Renal cortical epithelial cell (primary cell): ENCODE measurements at places on chromosomes 1 and 21. TPM values are rescaled to one million over a fixed set of nuclear protein-coding genes. Genes with fewer than 3 reads are reported as not detected.

Gene GBP4
- total RNA-seq: 0.55 and 1.7 TPM in 2 replicates

Gene HLX
- total RNA-seq: 0.35 and 2.0 TPM in 2 replicates

Gene LORICRIN
- total RNA-seq: not detected in 2 replicates

Gene PROK1
- not detected in 2 replicates for total RNA-seq

Gene RGS13
- not detected in 2 replicates for total RNA-seq

Gene CEP170
- total RNA-seq: 55.6 and 76.9 TPM in 2 replicates

Gene SIPA1L2
- total RNA-seq: 22.6 and 78.2 TPM in 2 replicates

GRCh38 chr1:167854184-167854583 is 59.8 kb downstream of the ADCY10 start:
- no peak for DNase-seq

DNA sequence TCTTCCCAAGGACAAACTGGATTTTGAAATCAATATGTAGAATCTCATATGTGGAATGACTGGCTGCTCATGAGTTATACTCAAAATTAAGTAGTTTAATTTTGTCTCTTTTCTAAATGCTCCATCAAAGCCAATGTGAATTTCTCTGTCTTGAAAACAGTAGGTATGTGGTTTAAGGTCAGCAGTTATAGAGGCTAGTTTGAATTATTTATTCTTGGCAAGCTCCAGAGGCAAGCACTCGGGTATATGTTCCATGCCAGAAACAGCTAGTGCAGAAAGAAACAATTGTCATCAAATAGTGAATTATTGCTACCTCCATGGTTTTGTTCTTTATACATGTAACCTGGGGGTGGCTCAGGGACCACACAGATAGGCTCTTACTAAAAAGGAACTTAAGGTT is 63.5 kb downstream of the LRIG2 start:
- no peak for DNase-seq

GRCh38 chr1:56970280-56970679 is 4.5 kb upstream of the C8B start:
- DNase-seq: no peak

DNA sequence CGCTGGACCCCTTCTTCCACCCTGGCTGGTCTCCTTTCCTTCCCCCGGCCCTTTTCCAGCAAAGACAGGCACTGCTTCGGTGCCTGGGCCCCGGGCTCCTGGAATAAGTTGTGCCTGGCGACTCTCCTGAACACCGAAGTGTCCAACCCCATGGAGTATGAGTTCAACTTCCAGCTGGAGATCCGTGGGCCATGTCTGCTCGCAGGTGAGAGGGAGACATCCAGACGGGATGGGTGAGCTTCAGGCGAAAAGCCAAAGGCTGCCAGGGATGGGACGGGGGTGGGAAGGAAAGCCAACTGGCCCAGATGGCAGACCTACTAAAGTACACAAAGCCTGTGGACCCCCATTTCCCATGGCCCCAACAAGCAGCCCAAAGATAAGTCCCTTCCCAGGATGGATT is 26.8 kb downstream of the VWA5B1 start:
- no peak for DNase-seq

DNA sequence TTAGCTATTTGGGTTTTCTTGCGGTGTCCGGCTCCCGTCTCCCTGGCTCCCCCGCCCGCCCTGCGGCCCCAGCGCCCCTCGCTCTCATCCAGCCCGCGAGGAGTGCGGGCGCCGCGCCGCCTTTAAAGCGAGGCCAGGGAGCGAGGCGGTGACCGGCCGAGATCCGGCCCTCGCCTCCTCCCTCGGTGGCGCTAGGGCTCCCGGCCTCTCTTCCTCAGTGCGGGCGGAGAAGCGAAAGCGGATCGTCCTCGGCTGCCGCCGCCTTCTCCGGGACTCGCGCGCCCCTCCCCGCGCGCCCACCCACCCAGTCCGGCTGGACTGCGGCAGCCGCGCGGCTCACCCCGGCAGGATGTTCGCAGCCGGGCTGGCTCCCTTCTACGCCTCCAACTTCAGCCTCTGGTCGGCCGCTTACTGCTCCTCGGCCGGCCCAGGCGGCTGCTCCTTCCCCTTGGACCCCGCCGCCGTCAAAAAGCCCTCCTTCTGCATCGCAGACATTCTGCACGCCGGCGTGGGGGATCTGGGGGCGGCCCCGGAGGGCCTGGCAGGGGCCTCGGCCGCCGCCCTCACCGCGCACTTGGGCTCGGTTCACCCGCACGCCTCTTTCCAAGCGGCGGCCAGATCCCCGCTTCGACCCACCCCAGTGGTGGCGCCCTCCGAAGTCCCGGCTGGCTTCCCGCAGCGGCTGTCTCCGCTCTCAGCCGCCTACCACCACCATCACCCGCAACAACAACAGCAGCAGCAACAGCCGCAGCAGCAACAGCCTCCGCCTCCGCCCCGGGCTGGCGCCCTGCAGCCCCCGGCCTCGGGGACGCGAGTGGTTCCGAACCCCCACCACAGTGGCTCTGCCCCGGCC is 492 bp downstream of the HLX start:
- no peak for DNase-seq

- peak; percentile 42 for DNase-seq
These were observed 9.3 kb upstream of the MARCKSL1 start for GRCh38 chr1:32345289-32345827.

DNA sequence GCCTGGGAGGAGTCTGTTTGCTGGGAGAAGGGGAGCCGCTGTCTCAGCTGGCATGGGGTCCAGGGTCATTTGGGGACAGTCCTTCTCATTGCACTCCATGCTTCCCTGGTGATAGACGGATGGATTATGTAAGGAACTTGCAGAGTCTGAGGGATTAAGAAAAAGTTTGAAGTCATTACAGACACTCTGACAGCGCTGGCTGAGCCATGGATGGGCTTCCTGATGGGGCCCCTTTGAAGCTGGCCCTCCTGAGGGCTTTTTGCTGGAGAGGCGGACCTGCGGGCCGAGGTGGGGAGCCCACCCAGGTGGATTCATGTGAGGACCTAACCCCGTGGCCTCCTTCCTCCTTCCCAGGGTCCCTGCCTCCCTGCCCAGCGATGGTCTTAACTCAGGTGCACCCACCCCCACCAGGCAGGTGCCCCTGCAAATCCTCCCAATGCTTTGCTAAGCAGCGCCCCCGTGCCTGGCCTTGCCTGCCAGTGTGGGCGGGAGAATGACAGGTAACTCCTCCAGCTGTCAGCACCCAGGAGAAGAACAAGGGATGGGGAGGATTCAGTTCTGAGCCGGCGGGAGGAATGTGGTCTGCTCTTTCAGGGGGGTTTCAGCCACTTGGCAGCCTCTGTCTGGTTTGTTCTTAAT is 24.2 kb upstream of the C1orf174 start:
- no peak for DNase-seq

GRCh38 chr1:150022357-150022756 is 11.8 kb upstream of the OTUD7B start:
- DNase-seq: peak; percentile 20

GRCh38 chr1:1072849-1073742 is 1.0 kb downstream of the RNF223 start:
- DNase-seq: no peak

DNA sequence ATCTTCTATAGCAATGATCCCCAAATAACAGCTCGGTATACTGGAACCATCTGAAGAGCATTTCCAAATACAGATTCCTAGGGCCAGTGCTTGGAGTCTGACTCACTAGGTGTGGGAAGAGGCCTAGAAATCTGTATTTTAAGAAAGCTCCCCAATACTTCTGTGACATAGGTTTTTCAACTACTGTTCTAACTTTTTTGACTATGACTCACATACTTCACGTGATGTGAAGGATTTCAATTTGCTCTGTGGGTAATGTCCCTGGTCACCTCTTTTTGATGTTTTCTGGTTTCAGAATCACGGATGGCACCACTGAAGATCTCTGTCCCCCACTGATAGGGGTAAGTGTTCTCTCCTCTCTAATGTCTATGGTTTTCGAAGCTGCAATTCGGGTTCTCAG is 11.0 kb downstream of the ORC1 start:
- DNase-seq: no peak

- peak; percentile 7 for DNase-seq
These were observed 50.7 kb downstream of the UMODL1 start for GRCh38 chr21:42121794-42122193.

GRCh38 chr1:9080705-9081291 is 11.4 kb upstream of the SLC2A5 start:
- peak; percentile 91 for DNase-seq

DNA sequence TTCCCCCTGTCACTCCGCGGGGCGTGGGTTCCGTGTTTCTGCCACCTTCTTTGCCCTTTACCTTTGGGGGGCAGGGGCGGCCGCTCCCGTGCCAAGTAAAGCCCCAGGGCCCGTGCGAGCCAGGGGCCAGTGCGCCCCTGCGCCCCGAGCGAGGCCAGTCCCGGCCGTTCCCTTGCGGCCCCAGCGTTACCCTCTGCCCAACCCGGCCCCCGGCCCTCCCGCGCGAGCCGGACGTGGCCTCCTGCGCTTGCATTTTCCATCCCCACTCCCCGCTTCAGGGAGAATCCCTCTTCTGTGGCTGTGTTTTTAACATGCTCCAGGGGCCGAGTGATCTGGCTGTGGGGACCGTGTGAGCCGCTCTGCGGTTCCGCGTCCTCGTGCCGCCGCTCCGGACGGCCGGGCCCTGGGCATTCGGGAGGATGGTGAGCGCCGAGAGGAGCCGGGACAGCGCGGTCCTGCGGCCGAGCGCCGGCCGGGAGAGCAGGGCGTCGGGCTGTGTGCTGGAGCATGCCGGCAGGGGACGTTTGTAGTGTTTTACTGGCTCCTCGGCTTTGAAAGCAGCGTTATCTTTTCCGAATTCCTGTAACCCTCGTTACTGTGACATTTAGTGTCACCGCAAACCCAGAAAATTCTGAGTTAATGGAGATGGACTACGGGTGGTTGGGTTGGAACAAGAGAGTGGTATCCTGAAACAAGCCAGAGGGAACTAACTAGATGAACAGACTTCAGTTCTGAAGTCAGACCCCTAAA is 1.0 kb downstream of the GALNT2 start:
- DNase-seq: no peak

DNA sequence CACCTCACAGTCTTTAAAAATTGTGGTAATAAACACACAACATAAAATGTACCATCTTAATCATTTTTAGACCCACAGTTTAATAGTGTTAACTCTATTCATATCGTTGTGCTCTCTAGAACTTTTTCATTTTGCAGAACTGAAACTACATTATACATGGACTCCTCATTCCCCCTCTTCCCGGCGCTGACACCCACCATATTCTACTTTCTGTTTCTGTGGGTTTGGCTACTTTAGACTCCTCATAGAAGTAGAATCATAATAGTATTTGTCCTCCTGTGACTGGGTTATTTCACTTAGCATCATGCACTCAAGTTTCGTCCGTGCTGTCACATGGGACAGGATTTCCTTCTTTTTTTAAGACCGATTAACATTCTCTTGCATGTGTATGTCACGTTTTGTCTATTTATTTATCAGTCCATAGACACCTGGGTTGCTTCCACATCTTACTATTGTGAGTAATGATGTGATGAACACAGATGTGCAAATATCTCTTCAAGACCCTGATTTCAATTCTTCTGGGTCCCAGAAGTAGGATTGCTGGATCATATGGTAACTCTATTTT is 62.9 kb upstream of the TMPRSS2 start:
- no peak for DNase-seq

- no peak for DNase-seq
These were observed 601 bp downstream of the FAM131C start for GRCh38 chr1:16072616-16073484.

- DNase-seq: no peak
These were observed 37.3 kb upstream of the HMGN1 start for GRCh38 chr21:39386194-39386593.

DNA sequence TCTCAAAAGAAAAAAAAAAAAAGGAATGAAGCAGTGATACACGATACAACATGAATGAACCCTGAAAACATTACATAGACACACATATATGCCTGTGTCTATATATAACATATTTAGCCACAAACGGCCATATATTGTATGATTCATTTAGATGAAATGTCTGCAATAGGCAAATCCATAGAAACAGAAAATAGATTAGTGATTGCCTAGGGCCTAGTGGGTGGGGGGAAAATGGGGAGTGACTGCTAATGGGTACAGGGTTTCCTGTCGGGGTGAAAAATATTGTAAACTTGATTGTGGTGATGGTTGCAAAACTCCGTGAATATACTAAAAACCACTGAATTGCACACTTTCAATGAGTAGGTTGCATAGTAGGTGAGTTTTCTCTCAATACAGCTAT is 6.0 kb upstream of the H6PD start:
- DNase-seq: no peak
